CD4-positive, alpha-beta memory T cell (primary cell): ENCODE measurements at places on chromosomes 1 and 21. TPM values are rescaled to one million over a fixed set of nuclear protein-coding genes. Genes with fewer than 3 reads are reported as not detected.

Gene NID1
- 0.08 TPM for total RNA-seq

Gene CLEC20A
- total RNA-seq: not detected

Gene KLHDC7A
- not detected for total RNA-seq

Gene TOMM40L
- total RNA-seq: 8.2 TPM

Gene CACNA1S
- not detected for total RNA-seq

Gene USH2A
- not detected for total RNA-seq

Gene AIRE
- not detected for total RNA-seq

Gene FNDC5
- not detected for total RNA-seq

Gene HRNR
- not detected for total RNA-seq

Gene PTGS2
- total RNA-seq: not detected

Gene ADAMTS4
- 2.4 TPM for total RNA-seq

Gene SLC30A10
- not detected for total RNA-seq

Gene TGFB2
- total RNA-seq: not detected

Gene DYNLT5
- not detected for total RNA-seq

Gene ANGPTL1
- total RNA-seq: not detected

Gene CFAP74
- not detected for total RNA-seq

Gene GBP7
- 0.17 TPM for total RNA-seq

Gene PBX1
- 0.70 TPM for total RNA-seq

Gene ACBD3
- 29.7 TPM for total RNA-seq
